ENCODE measurements at places on chromosomes 13 and 19.

- no peak for DNase-seq
Measured at GRCh38 chr13:73222627-73223305, 164.0 kb downstream of the KLF5 start.

- DNase-seq, result no peak
Measured at GRCh38 chr19:15673176-15673654, 328 bp downstream of the CYP4F12 start.

DNA sequence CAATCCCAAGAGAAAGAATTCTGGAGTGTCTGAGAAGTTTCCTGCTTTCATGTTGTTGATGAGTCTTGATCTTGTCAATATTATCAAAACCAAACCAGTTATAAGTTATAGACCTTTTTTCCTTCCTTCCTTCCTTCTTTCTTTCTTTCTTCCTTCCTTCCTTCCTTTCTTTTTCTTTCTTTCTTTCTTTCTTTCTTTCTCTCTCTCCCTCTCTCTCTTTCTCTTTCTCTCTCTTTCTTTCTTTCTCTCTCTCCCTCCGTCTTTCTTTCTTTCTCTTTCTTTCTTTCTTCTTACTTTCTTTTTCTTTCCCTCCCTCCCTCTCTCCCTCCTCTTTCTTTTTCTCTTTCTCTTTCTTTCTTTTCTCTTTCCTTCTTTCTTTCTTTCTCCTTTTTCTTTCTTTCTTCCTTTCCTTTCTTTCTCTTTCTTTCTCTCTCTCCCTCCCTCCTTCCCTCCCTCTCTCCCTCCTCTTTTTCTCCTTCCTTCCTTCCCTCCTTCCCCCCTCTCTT lies at the start of gene OR7G3:
Gene OR7G3, minus strand, starts transcription at position 51 of the 506 bp plus-strand sequence. Its CDS starts 0 bp downstream, at position 51.
- DNase-seq, result no peak

DNA sequence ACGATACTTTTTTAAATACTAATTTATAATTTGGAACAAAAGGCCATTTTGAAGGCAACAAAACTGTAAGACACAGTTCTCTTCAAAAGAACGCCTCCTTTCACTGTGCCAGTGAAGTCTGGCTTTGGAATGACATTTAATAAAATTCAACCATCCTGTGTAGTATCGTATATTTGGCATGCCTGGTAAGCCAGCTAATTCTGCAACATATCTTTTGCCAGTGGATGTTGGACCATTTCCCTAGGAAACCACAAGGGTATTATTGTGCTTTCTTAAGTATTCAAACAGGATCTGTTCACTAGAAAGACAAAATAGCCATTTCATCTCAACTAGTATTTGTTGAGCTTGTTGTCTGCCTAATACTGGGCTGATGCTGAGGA lies 111.6 kb downstream of the RGCC start:
- peak; percentile 78 for DNase-seq

- DNase-seq, result peak; percentile 45
Measured at GRCh38 chr19:14072535-14073260, at the start of gene MISP3. TSS of gene MISP3 (plus strand) at chr19:14072786. CDS start at chr19:14073310, 524 bp downstream.

- DNase-seq, result peak; percentile 80
Measured at GRCh38 chr13:39918620-39919236, 263.3 kb downstream of the COG6 start.

Measured in iris pigment epithelial cell (primary cell).